ENCODE measurements at places on chromosomes 1 and 21.

GRCh38 chr1:77475641-77476040, 193.8 kb downstream of the AK5 start:
- no peak for DNase-seq

- DNase-seq: no peak
These were observed 55.4 kb downstream of the SPEN start for GRCh38 chr1:15902882-15903281.

DNA sequence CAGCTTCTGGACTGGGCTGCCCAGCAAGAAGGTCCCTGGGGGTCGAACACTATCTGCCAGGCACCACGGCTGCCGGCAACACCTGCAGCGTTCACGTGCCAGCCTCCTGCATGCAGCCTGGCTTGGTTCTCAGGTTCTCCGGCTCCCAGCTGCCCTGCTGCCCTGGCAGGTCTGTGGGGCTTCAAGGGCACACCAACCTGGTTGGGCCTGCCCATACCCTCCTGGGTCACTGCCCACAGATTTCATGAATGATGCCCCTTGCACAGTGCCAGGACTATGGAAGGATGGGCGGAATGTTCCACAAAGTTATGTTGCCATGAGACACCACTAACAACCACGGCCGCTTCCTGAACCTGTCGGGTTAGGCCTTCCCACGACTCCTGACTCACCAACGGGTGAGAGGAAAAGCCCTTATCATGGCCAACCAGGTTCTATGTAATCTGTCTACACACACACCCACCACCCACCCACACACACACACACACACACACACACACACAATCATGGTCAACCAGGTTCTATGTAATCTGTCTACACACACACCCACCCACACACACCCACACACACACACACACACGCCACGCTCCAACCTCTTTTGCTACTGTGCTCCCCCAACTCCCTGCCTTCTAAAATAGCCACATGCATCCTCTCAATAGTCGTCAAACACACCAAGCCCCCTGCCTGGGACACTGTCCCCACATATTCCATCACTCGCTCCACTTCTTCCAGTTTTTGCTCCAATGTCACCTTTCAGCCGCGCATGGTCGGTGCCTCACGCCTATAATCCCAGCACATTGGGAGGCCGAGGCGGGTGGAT, 32.2 kb downstream of the HSPG2 start:
- no peak for DNase-seq

DNA sequence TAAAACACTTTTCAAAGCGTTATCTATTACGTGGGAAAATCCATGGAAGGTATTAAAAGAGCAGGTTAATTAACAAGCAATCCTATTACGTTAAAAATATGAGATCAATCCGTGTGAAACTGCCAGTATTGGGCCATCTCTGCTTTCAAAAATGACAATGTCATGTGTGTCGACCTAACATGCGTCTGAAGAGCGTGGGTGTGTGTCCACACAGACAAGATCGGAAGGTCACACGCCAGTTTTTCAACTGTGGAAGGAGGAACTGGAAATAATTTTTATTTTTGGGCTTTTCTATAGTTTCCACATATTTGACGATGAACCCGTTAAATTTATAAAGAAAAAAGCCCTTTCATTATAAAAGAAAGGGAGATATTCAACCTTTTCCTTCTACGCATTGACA, 17.6 kb upstream of the ALDH4A1 start:
- no peak for DNase-seq

GRCh38 chr1:119815361-119815760, 4.1 kb upstream of the REG4 start:
- no peak for DNase-seq

GRCh38 chr1:244967159-244967558, 102.8 kb upstream of the HNRNPU start:
- no peak for DNase-seq
